Stimulated activated CD4-positive, alpha-beta T cell treated with anti-CD3 and anti-CD28 coated beads, TNF-alpha, amount 100 ng/mL, for 4 hours (primary cell): ENCODE measurements at places on chromosomes 7 and 10.

- DNase-seq: no peak
These were observed 440.2 kb upstream of the MKI67 start for GRCh38 chr10:128566361-128566968.

DNA sequence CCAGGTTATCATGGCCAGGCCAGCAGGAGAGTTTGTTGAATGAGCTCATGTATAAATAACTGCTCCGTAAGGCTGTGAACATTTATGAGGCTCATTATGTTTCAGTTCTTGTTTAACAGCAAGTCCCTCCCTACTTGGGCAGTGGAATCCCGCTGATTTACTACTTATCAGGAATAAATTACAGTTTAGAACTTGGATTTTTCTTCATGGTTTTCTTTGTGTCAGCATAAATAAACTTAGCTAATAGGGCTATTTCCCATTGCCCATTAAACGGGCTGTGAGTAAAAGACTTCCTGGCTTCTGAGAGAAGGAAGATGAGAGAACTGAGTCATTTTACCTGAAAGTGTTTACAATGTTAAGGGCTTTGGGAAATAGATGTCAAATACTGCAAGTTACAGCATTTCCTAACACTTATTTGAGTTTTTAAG is 701.6 kb upstream of the ANKRD30A start:
- DNase-seq: no peak

- no peak for DNase-seq
These were observed 14.2 kb upstream of the NT5C3A start for GRCh38 chr7:33076737-33077136.

DNA sequence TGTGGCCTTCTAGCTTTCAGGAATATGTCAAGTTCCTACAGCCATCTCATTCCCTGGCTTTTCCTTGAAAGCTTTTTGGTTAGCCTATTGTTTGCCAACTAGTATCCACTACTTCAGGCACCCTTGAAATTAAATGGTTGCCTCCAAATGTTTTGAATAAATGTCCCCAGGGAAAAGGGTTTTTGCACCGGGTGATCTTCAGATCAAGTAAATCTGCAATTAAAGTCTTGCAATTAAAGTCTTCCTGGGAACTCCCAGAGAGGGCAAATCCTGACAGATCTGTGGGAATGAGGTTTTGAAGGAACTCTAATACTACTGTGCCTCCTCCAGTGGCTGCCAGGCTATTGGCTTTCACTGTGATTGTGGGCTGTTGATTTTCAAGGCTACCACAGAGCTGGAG is 17.7 kb upstream of the ZNRF2 start:
- no peak for DNase-seq

GRCh38 chr7:142866361-142867096 is 11.7 kb downstream of the EPHB6 start:
- DNase-seq: no peak

GRCh38 chr7:100974021-100974420 is 4.7 kb downstream of the MUC12 start:
- no peak for DNase-seq

- DNase-seq: no peak
These were observed 177.6 kb downstream of the DIP2C start for GRCh38 chr10:511849-512191.

GRCh38 chr7:29886827-29887226 is 80.5 kb downstream of the WIPF3 start:
- DNase-seq: no peak

DNA sequence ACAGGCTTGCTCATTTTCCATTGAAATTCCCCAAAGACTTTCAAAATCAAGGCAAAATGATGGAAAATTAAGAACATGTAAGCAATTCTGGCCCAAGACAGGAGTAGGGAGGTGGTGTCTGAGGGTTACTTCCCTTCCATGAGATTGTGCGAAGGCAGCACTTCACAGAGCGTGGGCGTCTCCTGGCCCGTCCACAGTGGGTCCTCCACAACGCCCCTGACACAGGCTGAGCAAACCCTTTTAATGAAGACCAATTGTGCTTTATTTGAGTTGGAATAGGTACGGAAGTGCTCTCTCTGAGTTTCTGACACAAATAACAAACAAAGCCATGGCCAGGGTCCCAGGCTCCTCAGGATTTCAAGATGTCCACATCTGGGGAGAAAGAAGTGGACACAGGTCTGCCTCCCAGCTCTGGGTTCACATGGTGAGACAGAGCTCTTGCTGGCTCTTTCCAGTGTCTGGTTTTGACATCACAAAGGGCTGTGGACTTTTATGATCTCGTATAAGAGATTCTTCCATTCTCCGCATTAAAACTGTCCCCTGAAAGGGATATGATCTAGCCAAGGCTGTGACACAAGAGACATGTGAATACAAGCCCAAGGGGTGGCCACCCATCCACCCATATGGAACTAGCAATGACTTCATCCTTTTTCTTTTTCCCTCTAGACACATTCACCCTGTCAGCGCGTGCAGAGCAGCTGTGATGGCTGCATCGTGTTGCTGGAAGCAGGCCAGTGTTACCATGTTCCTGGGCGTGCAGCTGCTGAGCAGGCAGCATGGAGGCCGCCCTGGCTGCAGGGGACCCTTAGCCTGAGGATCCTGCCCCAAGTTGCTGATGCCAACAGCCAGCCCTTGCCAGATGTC is 145.6 kb downstream of the ADAM12 start:
- no peak for DNase-seq

DNA sequence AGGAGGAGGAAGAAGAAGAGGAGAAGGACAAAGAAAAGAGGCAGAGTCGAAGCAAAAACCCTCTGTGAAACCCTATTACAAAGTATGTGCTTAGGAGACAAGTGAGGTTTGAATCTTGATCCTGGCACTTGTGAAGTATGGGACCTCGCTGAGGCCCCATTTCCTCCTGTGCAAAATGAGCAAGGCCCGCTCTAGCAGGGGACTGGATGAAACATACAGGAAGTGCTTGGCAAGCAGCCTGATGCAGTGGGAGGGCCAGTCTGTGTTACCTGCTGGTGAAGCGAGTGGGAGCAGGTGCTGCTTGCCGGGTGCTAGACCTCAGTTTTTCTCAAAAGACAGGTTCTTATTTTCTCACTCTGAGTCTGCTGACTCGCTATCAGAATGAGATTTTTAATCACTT is 150.4 kb downstream of the JCAD start:
- DNase-seq: no peak

GRCh38 chr10:114083040-114083439 is 39.4 kb downstream of the ADRB1 start:
- no peak for DNase-seq

GRCh38 chr10:91953600-91954160 is 30.1 kb downstream of the BTAF1 start:
- DNase-seq: no peak

GRCh38 chr10:102175415-102175814 is 23.2 kb downstream of the NOLC1 start:
- no peak for DNase-seq

- DNase-seq: no peak
These were observed 305.8 kb upstream of the IGFBP3 start for GRCh38 chr7:46226860-46227259.
